A549 treated with CORT108297 at 1 μM for 4 hours (cell line): ENCODE measurements at places on chromosomes 5 and 9. TPM values are rescaled to one million over a fixed set of nuclear protein-coding genes. Genes with fewer than 3 reads are reported as not detected.

Gene GMCL2
- 0.02 TPM in 1 of 5 replicates, not detected in the others for total RNA-seq

Gene SLC31A1
- total RNA-seq: 19.1 to 21.7 TPM (median 20.5 TPM) in 5 replicates

Gene CAMLG
- 26.1 to 31.4 TPM (median 28.4 TPM) in 5 replicates for total RNA-seq

Gene RFESD
- 2.1 to 3.1 TPM (median 2.4 TPM) in 5 replicates for total RNA-seq

Gene FBXL7
- total RNA-seq: 1.2 to 1.5 TPM (median 1.5 TPM) in 5 replicates

Gene PCDHA1
- total RNA-seq: 0.10 to 0.27 TPM (median 0.19 TPM) in 5 replicates

Gene STPG3
- total RNA-seq: 0.07 TPM in 1 of 5 replicates, not detected in the others

Gene SLC25A2
- total RNA-seq: 0.05 TPM in 1 of 5 replicates, not detected in the others

Gene RBM27
- 10.6 to 14.5 TPM (median 11.3 TPM) in 5 replicates for total RNA-seq

Gene CORO2A
- 0.54 to 0.82 TPM (median 0.75 TPM) in 5 replicates for total RNA-seq

Gene PCDHB15
- 0.02 to 0.07 TPM (median 0.06 TPM) in 3 of 5 replicates, not detected in the others for total RNA-seq

Gene PCDHB11
- total RNA-seq: 0.05 to 0.11 TPM (median 0.07 TPM) in 5 replicates

Gene TXNDC8
- not detected in 5 replicates for total RNA-seq

Gene ANKRD34B
- total RNA-seq: 0.04 to 0.18 TPM (median 0.07 TPM) in 5 replicates

Gene ANKRD20A1
- total RNA-seq: 0.75 to 1.2 TPM (median 1.1 TPM) in 5 replicates

Gene CCIN
- 0.05 TPM in 1 of 5 replicates, not detected in the others for total RNA-seq

Gene FSD1L
- total RNA-seq: 3.4 to 4.3 TPM (median 4.0 TPM) in 5 replicates

Gene LIX1
- not detected in 5 replicates for total RNA-seq

Gene ANKRD33B
- total RNA-seq: 8.2 to 12.4 TPM (median 10.8 TPM) in 5 replicates

Gene ZDHHC11
- total RNA-seq: 14.5 to 21.3 TPM (median 17.1 TPM) in 5 replicates

Gene PCDHB2
- total RNA-seq: 3.1 to 6.7 TPM (median 3.8 TPM) in 5 replicates

Gene FIBCD1
- 6.5 to 15.1 TPM (median 12.4 TPM) in 5 replicates for total RNA-seq
